ENCODE measurements at places on chromosomes 13 and 19.

DNA sequence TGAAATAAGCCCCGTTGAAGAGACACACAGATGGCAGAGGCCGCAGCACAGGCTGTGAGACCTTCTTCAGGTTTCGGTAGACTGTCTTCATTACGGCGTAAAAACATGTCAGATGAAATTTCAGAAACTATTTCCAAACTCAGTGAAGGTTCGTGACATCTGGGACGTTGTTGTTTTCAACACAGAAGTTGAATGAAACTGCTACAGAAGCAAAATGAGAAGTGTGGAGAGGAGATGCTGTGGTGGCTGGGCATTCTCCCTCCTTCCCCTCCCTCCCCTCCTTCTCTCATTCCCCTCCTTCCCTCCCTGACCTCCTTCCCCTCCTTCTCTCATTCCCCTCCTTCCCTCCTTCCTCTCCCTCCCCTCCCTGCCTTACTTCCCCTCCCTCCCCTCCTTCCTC, 113.6 kb downstream of the ATP11A start:
- no peak for DNase-seq

DNA sequence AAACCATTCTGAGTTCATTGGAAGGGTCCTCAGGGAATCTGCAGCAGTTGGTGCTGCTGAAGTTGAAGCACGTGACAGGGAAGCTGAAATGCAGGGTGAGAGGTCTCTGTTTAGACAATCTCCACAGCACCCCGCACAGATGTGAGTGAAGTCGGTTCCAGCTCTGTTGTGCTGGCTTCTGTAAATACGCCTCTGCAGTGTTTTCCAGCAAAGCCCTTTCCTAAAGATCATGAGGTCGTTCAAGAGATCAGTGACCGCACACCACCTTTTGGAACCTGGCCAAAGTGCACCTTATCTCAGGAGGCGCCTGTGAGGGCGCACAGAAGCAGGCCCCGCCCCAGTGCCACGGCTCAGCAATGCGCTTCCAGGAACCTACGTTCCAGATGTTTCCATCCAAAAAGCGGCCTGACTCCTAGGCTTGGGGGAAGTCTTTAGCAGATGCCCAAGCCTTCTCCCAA, 10.8 kb downstream of the CUL4A start:
- DNase-seq = no peak

GRCh38 chr13:70170689-70171088, 62.4 kb upstream of the KLHL1 start:
- no peak for DNase-seq

- no peak for DNase-seq
These were observed 60.9 kb downstream of the ATP8A2 start for GRCh38 chr13:25432691-25433090.

- DNase-seq = no peak
These were observed 5.1 kb downstream of the CAMSAP3 start for GRCh38 chr19:7600721-7601120.

DNA sequence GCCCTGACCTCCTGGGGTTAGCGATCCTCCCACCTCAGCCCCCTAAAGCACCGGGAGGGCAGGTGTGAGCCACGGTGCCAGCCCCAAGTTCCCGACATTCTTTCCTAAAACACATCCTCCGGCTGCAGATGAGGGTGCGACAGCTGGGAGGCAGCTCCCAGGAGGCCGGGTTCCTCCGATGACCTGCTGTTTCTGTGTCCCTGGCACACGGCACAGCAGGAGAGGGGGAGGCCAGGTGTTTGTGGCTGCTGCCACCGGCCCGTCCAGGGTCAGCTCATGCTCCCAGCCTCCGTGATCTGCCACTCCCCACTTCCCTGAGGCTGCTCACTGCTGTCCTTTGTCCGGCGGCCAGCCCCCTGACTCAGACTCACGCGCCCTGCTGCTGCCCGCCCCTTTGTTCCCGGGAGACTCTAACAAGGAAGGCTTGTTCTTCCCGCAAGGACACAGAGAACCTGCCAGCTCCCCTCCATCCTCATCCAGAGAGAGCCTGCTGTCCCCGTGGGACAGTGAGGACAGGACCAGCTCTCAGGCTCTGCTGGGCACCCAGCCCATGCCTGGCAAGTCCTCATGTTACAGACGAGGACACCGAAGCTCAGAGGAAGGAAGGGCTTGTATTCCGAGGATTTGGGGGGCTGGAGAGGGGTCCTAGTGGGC, 10.6 kb upstream of the MADCAM1 start:
- no peak for DNase-seq

- no peak for DNase-seq
These were observed 3.7 kb upstream of the ARHGAP45 start for GRCh38 chr19:1063030-1063908.

DNA sequence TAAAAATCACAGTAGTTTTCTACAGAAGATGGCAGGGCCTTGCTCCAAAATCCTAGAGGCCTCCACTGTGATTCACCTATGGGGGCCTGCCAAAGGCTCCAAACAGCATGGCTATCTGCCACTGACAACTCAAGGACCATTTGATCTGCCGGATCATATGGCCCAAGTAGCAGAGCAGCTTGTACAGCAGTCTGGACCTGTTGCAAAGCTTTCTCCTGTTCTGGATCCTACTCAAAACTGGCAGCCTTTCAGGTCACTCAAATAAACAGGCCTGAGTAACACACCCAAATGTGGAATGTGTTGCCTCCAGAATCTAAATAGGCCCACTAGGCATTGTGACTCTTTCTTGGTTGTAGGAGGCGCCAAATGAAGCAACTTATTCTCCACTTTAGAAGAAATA, 1049.3 kb downstream of the PCDH9 start:
- DNase-seq = no peak

GRCh38 chr19:10001899-10002298, 8.4 kb downstream of the COL5A3 start:
- DNase-seq = no peak

GRCh38 chr19:7492142-7492541, 3.3 kb upstream of the PEX11G start:
- DNase-seq = peak; percentile 26

DNA sequence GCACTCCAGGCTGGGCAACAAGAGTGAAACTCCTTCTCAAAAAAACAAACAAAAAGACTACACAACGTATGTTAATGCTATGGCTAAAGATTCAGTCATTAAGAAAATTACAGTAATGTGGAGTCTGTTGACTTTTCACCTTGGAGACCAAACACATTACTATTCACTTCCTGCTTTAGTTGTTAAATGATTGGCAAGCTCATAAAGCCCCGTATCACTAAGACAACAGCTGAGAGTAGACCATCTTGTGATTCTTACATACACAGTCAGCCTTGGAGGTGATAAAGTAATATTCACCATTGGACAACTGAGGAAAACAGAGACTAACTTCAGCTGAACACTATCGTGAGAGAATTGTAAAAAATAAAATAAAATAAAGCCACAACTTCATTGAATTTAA, 86.5 kb downstream of the KCTD12 start:
- no peak for DNase-seq

GRCh38 chr19:54638683-54639082, 8.4 kb downstream of the LILRB1 start:
- DNase-seq = no peak

DNA sequence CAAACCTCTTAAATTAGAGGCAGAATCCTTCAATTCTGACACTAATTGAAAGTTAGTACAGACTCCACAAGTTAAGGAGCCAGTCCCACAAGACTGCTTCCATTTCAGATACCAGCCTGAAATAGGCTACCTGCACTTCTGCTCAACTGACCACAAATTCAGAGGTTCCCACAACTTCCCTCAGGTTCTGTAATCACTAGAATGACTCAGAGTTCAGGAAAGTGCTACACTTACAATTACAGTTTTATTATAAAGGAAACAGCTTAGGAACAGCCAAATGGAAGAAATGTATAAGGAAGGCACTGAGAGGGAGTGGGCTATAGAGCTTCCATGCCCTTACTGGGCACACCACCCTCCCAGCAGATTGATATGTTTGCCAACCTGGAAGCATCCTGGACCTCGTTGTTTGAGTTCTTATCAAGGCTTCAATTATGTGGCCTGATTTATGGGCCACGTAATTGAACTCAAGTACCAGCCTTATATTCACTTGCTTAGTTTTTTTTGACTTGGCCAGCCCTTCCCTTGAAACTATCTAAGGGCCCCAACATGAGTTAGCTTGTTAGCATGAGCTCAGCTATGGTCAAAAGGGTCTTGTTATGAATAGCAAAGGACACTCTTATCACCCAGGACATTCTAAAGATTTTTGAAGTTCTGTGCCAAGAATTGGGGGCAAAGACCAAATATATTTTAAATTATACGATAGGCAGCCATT, 25.9 kb downstream of the NBEA start:
- DNase-seq = no peak

DNA sequence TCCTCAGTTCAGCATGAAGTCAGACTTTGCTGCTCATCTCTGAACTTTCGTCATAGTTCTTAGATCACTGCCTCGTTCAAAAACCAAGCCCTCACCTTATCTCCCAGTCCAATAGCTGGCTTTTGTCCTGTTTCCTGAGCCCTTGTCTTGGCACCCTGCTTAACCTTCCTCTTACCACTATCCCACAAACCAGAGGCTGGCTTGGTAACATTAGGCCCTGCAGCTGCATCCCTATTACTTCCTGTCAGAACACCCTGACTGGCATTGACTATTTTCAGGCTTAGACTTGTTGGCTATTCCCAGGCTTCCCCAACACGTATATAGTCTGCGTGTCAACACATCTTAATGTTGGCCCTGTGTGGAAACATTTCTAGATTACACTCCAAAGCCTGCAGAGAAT, 172.4 kb downstream of the VWA8 start:
- no peak for DNase-seq

- DNase-seq = no peak
These were observed 33.9 kb upstream of the CEACAM8 start for GRCh38 chr19:42628411-42629140.

DNA sequence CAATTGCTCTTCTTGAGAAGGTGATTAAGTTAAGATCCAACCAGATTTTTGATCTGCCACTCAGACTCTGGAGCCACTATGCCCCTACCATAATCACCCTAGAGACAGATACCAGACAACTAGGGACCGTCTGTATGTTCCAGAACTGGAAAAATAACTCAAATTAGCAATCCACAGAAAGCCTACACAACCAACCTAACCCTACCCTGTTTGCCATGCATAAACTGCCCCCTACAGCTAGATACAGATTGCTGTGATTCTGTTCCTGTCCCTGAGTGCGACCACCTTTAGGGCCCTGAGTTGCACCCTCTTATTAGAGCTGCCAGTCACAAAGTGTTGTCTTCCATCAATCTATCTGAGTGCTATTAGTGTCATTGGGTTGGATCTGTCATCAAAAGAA, 929.8 kb upstream of the SLITRK1 start:
- no peak for DNase-seq

DNA sequence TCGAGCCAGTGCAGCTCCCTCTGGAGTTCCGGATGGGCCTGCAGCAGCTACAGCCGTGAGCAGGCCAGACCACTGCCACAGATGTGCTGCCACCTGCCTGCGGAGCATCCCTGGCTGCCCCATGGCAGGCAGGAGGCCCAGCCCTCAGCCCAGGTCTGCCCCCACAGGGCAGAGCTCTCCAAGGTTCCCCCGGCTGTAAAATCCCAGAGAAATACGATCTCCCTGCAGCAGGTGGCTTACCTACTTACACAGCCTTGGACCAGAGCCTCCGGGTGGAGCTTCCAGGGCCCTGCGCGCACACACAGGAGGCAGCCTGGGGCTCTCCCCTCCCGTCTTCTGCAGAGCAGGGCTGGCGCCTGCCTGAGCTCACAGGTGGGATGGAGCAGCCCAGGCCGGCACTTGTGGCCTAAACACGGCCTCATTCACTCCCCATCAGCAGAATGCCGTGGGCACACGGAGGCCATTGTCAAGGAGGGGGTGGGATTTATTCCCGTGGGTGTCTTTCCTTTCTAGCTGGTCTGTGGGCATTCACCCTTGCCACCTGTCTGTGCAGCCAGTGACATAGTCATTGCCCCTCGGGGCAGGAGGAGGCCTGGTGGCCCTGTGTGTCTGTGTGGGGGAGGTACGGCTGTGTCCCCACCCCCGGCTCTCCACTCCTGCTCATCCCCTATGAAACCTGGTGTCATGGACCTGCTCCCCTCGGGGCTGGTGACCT, 118.0 kb downstream of the KDM4B start:
- no peak for DNase-seq

DNA sequence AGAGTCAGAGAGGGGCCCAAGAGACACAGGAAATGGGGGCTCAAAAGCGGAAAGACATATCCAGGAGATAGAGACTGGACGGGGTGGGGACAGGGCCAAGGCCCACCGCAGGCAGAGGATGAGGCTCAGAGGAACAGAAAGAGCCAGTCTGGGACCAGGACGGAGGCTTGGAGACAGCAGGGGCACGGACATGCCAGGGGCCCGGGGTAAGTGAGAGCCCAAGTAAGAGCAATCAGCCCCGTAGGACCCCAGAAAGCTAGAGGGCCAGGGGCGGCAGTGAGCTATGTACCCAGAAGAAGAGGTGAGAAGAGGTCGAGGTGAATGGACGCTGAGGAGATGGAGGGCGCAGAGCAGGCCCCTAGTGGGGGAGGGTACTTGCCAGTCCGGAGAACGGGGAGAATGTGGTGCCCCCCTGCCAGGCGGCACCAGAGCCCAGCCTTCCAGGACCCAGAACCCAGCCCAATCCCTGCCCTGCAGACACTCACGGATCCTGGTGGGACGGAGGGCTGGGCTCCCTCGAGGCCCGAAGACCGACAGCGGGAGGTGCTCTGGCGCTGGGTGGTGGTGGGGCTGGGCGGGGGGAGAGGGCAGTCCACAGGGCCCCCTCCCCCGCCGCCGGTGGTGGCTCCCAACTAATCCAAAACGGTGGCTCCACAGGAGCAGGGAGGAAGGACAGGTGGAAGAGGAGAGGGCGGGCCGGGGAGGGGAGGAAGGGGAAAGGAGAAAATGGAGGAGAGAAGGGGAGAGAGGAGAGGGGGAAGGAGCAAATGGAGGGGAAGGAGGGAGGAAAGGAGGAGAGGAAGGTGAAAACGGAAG, 1.0 kb downstream of the GRIK5 start:
- no peak for DNase-seq

DNA sequence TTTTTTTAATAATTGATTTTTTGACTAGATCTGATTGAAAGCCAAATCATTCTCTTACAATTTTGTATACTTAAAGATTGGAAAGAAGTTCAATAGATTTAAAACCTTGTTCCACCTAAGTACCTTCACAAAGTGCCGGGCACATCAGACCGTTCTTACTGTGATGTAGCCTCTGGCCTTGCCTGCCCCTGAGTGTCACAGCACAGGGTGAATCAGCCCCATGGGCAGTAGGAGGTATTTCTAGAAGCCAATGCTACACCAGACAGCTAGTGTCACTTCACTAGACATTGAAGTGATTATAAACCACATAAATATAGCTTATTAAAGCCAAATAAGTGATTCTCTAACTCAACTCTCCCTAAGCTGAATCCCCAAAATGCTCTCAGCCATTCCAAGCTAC, 131.3 kb downstream of the LACC1 start:
- DNase-seq = no peak

- no peak for DNase-seq
These were observed 625 bp downstream of the ZFP82 start for GRCh38 chr19:36417752-36418286.

GRCh38 chr19:39927524-39928356, 6.7 kb downstream of the FCGBP start:
- DNase-seq = no peak

DNA sequence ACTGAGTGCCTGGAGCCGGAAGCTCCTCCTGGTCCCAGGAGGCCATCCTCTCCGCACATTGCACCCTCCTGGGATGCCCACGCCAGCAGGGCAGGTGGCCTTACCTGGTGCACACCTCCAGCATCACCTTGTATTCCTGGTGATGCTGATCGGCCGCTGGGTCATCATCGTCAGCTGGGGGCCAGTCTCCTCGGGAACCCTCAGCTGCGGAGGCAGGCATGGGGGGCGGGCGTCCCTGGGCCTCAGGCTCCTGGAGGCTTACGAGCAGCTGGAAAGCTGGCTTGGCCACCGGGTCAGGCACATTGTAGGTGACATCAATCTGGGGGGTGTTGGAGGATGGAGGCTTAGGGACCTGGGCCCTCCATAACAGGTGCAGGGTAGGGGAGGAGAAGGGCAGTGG, 13.7 kb downstream of the F2RL3 start:
- no peak for DNase-seq

All from CD4-positive, alpha-beta T cell treated with Interleukin-2 at 100 ng/mL for 4 hours (primary cell).